Activated gamma-delta T cell treated with anti-CD3 and anti-CD28 coated beads, Interleukin-2, amount 50 U/mL, for 16 hours (primary cell): ENCODE measurements at places on chromosomes 5 and 9.

- no peak for DNase-seq
Measured at GRCh38 chr5:124748687-124749594, 2.5 kb upstream of the ZNF608 start.

- DNase-seq: no peak
Measured at GRCh38 chr5:75513841-75514240, 2.1 kb downstream of the POLK start.

GRCh38 chr5:62343428-62343827 is 37.4 kb downstream of the KIF2A start:
- no peak for DNase-seq

- DNase-seq: no peak
Measured at GRCh38 chr5:58188262-58188651, 271.6 kb downstream of the PLK2 start.

DNA sequence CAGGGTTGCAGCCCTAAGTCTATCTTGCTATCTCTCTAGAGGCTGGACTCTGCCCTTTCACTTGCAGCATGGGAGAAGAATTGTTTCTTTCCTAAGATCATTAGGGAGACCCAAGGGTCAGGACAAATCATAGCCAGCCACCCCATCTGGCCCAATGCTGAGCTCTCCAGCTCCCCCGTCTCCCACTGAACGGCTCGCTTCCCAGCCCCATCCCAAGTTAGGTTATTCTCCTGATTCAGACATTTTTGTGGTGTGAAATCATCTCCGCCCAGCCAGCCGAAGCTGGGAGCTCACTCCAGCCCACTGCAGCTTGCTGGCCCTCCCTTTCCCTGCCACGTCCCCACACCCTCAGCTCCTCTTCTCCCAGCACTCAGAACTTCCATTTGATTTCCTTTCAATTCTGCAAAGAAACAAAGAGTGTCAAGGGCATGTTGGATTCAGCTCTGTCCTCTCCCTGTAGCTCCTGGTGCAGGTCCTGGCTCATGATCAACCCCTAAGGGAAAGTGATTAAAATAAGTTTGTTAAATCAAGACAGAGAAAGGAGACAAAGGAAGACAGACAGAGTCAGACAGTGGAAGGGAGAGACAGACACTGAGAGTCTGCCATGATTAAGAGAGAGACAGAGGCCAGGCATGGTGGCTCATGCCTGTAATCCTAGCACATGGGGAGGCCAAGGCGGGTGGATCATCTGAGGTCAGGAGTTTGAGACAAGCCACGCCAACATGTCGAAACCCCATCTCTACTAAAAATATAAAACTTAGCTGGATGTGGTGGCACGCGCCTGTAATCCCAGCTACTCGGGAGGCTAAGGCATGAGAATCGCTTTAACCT is 12.6 kb upstream of the SPARC start:
- no peak for DNase-seq

DNA sequence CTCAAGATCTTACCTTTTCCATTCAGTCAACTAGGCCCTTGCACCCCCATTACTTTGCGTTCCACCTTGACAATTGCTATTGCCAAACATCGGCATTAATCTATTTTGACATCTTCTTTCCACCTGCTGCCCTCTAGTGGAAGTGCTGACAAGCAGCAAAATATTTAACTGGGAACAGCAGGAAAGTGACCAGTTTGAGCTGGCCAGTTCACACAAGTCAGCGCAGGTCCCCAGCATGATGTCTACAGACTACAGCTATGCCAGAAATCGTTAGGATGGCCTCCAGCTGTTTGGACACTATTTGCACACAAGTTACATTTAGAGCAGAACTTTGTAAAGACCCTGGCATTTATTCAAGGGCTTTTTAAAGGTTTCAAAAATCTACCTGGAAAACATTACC is 160.1 kb downstream of the GHR start:
- DNase-seq: peak; percentile 9

- DNase-seq: no peak
Measured at GRCh38 chr9:38662763-38663593, 42.6 kb upstream of the ANKRD18A start.

GRCh38 chr5:35671541-35672295 is 54.1 kb downstream of the SPEF2 start:
- DNase-seq: no peak

DNA sequence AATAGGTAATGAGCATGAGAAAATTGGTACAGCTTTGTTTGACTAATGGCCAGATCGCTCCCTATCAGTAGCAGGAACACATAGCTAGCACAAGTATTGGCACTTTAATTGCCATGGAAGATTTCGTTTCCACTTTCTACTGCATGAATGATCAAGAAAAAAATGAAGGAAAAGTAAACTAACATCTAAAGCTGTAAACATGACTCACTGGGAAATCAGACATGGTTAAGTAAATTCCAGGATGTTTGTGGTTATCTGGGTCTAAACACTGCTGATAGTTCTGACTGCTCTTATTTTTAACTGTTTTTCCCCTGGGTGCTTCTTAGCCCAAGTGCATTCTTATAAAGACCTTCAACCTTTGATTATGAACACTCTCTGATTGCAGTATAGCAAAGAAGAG is 388.9 kb downstream of the NR2F1-AS1 start:
- no peak for DNase-seq
